ENCODE measurements at places on chromosomes 2 and 18.

DNA sequence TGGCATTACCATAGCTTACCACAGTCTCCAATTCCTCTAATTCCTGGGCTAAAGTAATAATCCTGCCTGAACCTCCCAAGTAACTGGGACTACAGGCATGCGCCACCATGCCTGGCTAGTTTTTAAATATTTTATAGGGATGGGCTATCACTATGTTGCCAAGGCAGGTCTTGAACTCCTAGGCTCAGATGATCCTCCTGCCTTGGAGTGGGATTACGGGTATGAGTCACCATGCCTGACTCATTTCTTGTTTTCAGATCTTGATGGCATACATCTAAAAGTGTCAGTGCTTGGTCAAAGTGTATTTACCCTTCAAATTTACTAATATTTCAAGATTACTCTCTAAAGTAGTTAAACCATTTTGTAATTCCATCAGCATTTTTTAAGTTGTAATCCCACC lies 9.4 kb upstream of the SOCS6 start:
- no peak for DNase-seq

DNA sequence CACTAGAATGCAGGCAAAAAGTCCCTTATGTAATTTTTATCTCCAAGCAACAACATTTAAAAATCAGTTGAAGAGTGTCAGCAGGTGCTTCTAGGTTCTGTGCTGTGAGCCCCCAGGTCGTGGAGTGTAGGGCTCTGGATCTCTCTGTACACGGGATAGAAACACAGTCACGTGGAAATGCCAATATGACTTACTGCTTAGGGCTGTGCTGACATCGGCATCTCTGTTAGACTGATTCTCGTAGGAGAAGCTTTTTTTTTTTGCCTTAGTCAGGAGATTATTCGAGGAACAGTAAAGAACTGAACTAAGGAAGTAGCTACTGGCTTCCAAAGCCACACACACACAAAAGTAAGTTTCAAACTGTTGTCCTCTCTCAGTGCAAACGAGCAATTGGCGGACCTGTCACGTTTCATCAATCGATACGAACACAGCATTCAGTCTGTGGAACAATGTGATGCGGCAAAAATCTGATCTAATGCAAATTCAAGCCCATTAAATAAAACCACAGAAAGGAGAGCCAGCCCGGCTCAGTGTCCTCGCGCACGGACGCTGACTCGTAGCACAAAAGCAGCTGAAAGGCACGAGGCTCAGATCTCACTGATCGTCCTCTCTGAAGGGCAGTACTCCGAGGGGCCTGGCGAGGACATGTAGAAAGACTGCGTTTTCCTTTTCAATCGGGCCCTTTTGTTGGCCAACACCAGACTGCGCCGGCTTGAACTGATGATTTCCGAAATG lies 41.5 kb downstream of the PRELID3A start:
- DNase-seq: no peak

GRCh38 chr2:175462246-175462645 lies 280.7 kb upstream of the ATP5MC3 start:
- no peak for DNase-seq

GRCh38 chr2:121419081-121419699 lies 111.5 kb upstream of the RNU4ATAC start:
- no peak for DNase-seq

GRCh38 chr18:10072671-10073175 lies 158.9 kb downstream of the VAPA start:
- DNase-seq: no peak

DNA sequence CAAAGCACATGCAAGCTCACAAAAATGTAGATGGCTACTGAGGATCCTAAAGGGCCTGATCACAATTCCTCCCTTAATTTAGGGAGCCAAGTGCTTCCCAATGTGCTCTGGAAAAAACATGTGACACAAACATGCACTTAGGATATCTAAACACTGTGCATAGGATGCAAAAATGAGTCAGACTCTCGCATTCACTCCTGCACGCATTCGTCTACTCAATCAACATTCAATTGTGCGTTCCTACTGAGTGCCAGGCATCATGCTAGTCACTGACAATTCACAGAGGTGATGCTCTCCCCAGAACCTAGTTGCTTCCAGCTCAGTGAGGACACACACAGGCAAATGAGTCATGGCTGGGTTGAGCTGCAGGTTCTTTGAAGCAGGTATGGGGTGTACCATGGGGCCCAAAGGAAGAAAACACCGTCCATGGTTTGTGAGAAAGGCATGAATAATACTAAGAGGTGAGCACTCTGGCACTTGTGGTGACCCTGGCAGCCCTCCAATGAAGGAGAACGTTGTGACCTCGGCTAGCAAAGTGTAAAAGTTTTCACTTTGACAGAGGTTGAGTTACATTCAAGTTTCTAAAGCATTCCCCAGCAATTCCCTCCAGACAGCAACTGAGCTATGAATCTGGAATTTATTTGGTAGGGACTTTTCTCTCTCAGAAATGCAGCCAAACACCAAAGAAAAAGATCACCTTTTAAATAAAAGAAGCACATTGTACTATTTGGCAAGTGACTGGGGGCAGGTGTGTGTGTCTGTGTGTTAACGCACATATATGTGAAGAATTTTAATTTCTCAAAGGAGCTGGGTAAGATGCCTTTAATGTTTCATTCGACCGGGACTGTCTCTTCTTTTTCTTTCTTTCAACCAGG lies 173.3 kb downstream of the ALPK2 start:
- DNase-seq: no peak

- DNase-seq: no peak
These were observed 248.4 kb upstream of the KCNJ3 start for GRCh38 chr2:154449951-154450658.

GRCh38 chr2:3200420-3200939 lies 177.1 kb downstream of the EIPR1 start:
- DNase-seq: no peak

- DNase-seq: no peak
These were observed 53.4 kb downstream of the LPIN1 start for GRCh38 chr2:11799826-11800225.

GRCh38 chr2:238603596-238603995 lies 176.9 kb downstream of the ASB1 start:
- no peak for DNase-seq

DNA sequence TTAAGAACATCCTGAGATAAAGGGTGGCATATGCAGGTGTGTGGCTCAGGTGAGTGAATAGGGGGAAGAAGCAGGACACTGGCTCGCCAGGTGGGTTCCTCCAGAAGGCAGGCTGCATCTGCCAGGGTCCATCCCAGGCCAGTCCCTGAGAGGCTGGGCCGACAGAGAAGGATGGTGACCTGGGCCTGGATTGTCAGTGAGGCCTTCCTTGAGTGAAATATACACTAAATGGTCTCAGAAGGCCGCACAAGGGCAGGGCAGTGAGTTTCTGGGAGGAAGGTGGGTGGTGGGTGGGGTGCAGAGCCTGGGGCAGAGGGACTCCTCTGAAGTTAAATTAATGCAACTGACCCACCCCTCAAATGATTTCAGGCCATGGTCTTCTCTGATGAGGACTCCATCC lies 182.1 kb downstream of the ANKRD30B start:
- DNase-seq: no peak

DNA sequence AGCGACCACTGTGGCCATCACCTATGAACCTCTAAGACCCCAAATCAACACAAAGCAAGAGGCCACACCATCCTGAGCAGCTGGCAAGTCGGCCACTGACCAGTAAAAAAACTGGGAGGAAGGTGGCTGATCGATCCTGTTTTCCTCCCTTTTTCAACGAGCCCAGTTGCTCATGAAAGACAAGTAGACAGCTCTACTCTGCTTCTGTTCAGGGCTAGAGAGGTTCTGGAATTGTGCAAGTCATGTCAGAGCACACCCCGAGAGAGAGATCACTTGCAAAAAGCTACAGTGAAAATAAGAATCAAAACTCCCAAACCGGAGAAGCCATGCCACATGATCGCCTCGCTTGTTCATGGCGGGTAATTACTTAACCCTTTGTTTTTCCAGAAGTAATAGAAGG lies 34.6 kb downstream of the ZNF516 start:
- DNase-seq: no peak

GRCh38 chr18:79107886-79108285 lies 38.7 kb downstream of the ATP9B start:
- no peak for DNase-seq

GRCh38 chr2:68341062-68341329 lies 21.2 kb upstream of the CNRIP1 start:
- no peak for DNase-seq

Data from H1 (cell line).